A549 treated with Hydrocortisone at 1 μM for 4 hours (cell line): ENCODE measurements at places on chromosomes 16 and 17. TPM values are rescaled to one million over a fixed set of nuclear protein-coding genes. Genes with fewer than 3 reads are reported as not detected.

Gene MYH2
- not detected in 5 replicates for total RNA-seq

Gene SLC16A6
- 0.29 to 0.69 TPM (median 0.30 TPM) in 5 replicates for total RNA-seq

Gene KCNH6
- total RNA-seq = not detected in 5 replicates

Gene CHP2
- total RNA-seq = 0.05 to 0.06 TPM in 2 of 5 replicates, not detected in the others

Gene CA10
- not detected in 5 replicates for total RNA-seq

Gene COX6A2
- total RNA-seq = not detected in 5 replicates

Gene IL17C
- total RNA-seq = not detected in 5 replicates

Gene APOH
- total RNA-seq = 4.3 to 6.0 TPM (median 5.0 TPM) in 5 replicates

Gene RAB11FIP4
- total RNA-seq = 1.2 to 1.8 TPM (median 1.7 TPM) in 5 replicates

Gene SCN4A
- 0.03 to 0.15 TPM (median 0.07 TPM) in 5 replicates for total RNA-seq

Gene SEPTIN1
- total RNA-seq = 0.97 to 2.6 TPM (median 2.1 TPM) in 5 replicates

Gene KRT31
- total RNA-seq = not detected in 5 replicates

Gene CHMP1A
- total RNA-seq = 89.6 to 119 TPM (median 92.0 TPM) in 5 replicates

Gene SLC16A3
- total RNA-seq = 131 to 168 TPM (median 149 TPM) in 5 replicates

Gene UMOD
- total RNA-seq = not detected in 5 replicates

Gene ST6GALNAC2
- total RNA-seq = 0.23 to 0.58 TPM (median 0.53 TPM) in 5 replicates

Gene CLEC3A
- not detected in 5 replicates for total RNA-seq

Gene KREMEN2
- total RNA-seq = 1.4 to 2.5 TPM (median 1.9 TPM) in 5 replicates

Gene GP1BA
- not detected in 5 replicates for total RNA-seq

Gene GAST
- 0.38 to 0.59 TPM in 2 of 5 replicates, not detected in the others for total RNA-seq

Gene ZNF423
- total RNA-seq = 0.08 to 0.28 TPM (median 0.18 TPM) in 5 replicates

Gene C16orf46
- 0.50 to 0.99 TPM (median 0.85 TPM) in 5 replicates for total RNA-seq

Gene SPATA22
- not detected in 5 replicates for total RNA-seq

Gene PRCD
- 0.08 TPM in 1 of 5 replicates, not detected in the others for total RNA-seq

Gene ABCC6
- 0.92 to 1.4 TPM (median 1.2 TPM) in 5 replicates for total RNA-seq

Gene ZNF778
- 8.3 to 11.7 TPM (median 10.5 TPM) in 5 replicates for total RNA-seq

Gene CDH11
- 0.43 to 1.1 TPM (median 0.70 TPM) in 5 replicates for total RNA-seq

Gene PIGS
- total RNA-seq = 54.6 to 64.5 TPM (median 63.2 TPM) in 5 replicates

Gene MYOCD
- 0.71 to 1.4 TPM (median 0.92 TPM) in 5 replicates for total RNA-seq

Gene CTRL
- 1.1 to 2.0 TPM (median 1.5 TPM) in 5 replicates for total RNA-seq

Gene RANGRF
- 37.7 to 45.8 TPM (median 43.9 TPM) in 5 replicates for total RNA-seq

Gene CDRT15L2
- not detected in 5 replicates for total RNA-seq

Gene IGF2BP1
- 53.9 to 82.6 TPM (median 75.7 TPM) in 5 replicates for total RNA-seq

Gene ALOXE3
- total RNA-seq = 6.3 to 10.0 TPM (median 6.4 TPM) in 5 replicates

Gene SLFN12
- 0.05 to 0.07 TPM (median 0.05 TPM) in 3 of 5 replicates, not detected in the others for total RNA-seq

Gene C16orf92
- total RNA-seq = not detected in 5 replicates

Gene NPIPB13
- 1.7 to 3.0 TPM (median 2.7 TPM) in 5 replicates for total RNA-seq

Gene PLCD3
- total RNA-seq = 150 to 181 TPM (median 175 TPM) in 5 replicates

Gene LPCAT2
- 4.5 to 7.0 TPM (median 5.3 TPM) in 5 replicates for total RNA-seq

Gene CCL1
- total RNA-seq = not detected in 5 replicates

Gene CNGB1
- 0.06 to 0.18 TPM (median 0.09 TPM) in 5 replicates for total RNA-seq

Gene TBC1D3G
- total RNA-seq = not detected in 5 replicates

Gene NHLRC4
- total RNA-seq = 0.17 to 0.32 TPM (median 0.23 TPM) in 5 replicates

Gene MT4
- not detected in 5 replicates for total RNA-seq

Gene ENPP7
- total RNA-seq = not detected in 5 replicates

Gene TMEM114
- not detected in 5 replicates for total RNA-seq

Gene TACO1
- 48.5 to 56.3 TPM (median 54.6 TPM) in 5 replicates for total RNA-seq

Gene ZNF23
- total RNA-seq = 5.2 to 7.9 TPM (median 5.8 TPM) in 5 replicates

Gene CHCT1
- total RNA-seq = 0.09 TPM in 1 of 5 replicates, not detected in the others

Gene HOXB3
- total RNA-seq = 3.1 to 5.3 TPM (median 5.0 TPM) in 5 replicates

Gene CDH16
- total RNA-seq = 5.9 to 7.4 TPM (median 6.6 TPM) in 5 replicates

Gene GINS2
- total RNA-seq = 28.6 to 33.5 TPM (median 30.3 TPM) in 5 replicates
